ENCODE measurements at places on chromosomes 13 and 19.

GRCh38 chr13:49046002-49046401 is 70.3 kb downstream of the FNDC3A start:
- peaks cover 36% of the 10 kb centered on the region for H3K36me3 ChIP-seq
- H3K27me3 ChIP-seq = no peaks in the 10 kb centered on the region
- DNase-seq = no peak
- no peak overlapping the region for H3K4me3 ChIP-seq
- no peak overlapping the region for H3K27ac ChIP-seq
- peaks cover 10% of the 10 kb centered on the region for H3K4me1 ChIP-seq

GRCh38 chr13:90436697-90437096 is 910.8 kb upstream of the MIR17HG start:
- DNase-seq = no peak
- H3K27ac ChIP-seq = no peak overlapping the region
- H3K4me3 ChIP-seq = no peak overlapping the region
- no peaks in the 10 kb centered on the region for H3K27me3 ChIP-seq
- H3K4me1 ChIP-seq = no peaks in the 10 kb centered on the region
- no peaks in the 10 kb centered on the region for H3K36me3 ChIP-seq

DNA sequence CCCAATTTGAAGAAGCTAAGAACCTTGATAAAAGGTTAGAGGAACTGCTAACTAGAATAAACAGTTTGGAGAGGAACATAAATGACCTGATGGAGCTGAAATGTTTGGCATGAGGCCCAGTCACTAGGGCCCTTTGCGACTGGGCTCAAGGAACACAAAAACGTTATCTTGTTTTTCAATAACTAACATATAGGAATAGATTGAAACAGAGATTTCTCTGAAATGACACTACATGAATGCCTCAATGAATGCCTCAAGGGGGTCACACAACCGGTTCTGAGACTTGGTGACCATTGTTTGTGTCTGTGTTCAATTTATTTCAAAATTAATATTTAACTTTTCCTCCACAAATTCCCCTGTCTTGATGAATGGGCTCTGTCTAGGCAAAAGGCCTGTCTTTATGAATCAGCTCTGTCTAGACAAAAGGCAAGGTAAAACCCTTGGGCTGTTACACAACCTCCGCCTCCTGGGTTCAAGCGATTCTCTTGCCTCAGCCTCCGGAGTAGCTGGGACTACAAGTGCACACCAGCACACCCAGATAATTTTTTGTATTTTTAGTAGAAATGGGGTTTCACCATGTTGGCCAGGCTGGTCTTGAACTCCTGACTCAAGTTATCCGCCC is 932 bp upstream of the ZNF486 start:
- peaks cover 12% of the 10 kb centered on the region for H3K4me1 ChIP-seq
- H3K36me3 ChIP-seq = peaks cover 13% of the 10 kb centered on the region
- H3K27me3 ChIP-seq = no peaks in the 10 kb centered on the region
- no peak overlapping the region for H3K27ac ChIP-seq
- no peak overlapping the region for H3K4me3 ChIP-seq
- DNase-seq = no peak

DNA sequence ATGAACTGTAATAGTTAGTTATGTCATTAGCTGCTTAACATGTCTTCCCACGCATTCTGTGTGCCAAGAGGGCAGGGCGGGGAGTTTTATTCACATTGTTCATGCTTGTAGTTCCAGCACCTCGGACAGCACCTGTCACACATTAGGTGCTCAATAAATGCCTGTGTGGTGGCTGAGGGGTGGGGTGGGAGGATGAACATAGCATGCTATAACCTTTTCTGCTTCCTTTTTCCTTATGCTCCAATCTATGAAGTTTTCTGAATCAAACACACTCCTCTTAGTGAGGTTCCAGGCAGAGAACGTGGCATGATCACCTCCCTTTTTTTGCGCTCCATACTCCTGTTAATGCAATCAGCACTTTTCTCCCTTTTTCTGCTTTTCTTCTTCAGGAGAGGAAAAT is 15.8 kb upstream of the PTPRS start:
- H3K36me3 ChIP-seq = no peaks in the 10 kb centered on the region
- H3K4me1 ChIP-seq = no peaks in the 10 kb centered on the region
- no peak for DNase-seq

- H3K36me3 ChIP-seq = no peaks in the 10 kb centered on the region
- H3K27ac ChIP-seq = no peak overlapping the region
- no peaks in the 10 kb centered on the region for H3K4me1 ChIP-seq
- H3K4me3 ChIP-seq = no peak overlapping the region
- H3K27me3 ChIP-seq = no peaks in the 10 kb centered on the region
These were observed 162.0 kb downstream of the TM9SF2 start for GRCh38 chr13:99663185-99663825.

- H3K4me1 ChIP-seq = no peaks in the 10 kb centered on the region
- no peaks in the 10 kb centered on the region for H3K36me3 ChIP-seq
- H3K27ac ChIP-seq = no peak overlapping the region
- H3K27me3 ChIP-seq = peaks cover 1% of the 10 kb centered on the region
- H3K4me3 ChIP-seq = no peak overlapping the region
These were observed 136.1 kb upstream of the IRS2 start for GRCh38 chr13:109922518-109922917.

DNA sequence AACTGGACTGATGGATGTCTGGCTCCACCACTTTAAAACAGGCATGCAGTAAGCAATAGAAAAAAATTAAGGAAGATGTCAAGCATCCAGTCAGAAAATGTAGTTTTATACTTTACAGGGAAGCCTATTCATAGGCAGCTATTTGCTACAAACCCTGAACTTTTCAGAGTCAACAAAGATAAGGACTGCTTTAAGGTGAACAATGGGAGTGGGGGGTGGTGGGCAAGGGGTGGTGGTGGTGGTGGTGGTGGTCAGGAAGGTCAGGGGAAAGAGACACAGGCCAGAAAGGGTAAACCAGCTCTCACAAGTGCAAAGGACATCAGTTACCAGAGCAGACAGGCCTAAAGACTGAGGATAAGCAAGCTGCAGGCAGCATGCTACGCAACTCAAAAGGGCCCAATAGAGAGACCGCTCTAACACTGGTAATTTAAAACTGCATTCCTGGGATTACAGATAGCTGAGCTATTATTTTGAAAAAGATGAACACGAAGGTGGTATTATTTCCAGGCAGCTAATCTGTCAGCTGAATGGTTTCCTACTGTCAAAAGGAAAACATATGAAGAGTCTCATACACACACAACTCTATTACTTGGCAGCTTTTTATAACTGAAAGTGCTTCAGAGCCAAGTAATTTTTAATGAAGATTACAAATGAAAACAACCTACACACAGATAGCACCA is 14.8 kb downstream of the BRD4 start:
- H3K4me1 ChIP-seq = peaks cover 71% of the 10 kb centered on the region
- H3K4me3 ChIP-seq = peak overlapping the region; percentile 82
- peak overlapping the region; percentile 97 for H3K27ac ChIP-seq
- DNase-seq = no peak

DNA sequence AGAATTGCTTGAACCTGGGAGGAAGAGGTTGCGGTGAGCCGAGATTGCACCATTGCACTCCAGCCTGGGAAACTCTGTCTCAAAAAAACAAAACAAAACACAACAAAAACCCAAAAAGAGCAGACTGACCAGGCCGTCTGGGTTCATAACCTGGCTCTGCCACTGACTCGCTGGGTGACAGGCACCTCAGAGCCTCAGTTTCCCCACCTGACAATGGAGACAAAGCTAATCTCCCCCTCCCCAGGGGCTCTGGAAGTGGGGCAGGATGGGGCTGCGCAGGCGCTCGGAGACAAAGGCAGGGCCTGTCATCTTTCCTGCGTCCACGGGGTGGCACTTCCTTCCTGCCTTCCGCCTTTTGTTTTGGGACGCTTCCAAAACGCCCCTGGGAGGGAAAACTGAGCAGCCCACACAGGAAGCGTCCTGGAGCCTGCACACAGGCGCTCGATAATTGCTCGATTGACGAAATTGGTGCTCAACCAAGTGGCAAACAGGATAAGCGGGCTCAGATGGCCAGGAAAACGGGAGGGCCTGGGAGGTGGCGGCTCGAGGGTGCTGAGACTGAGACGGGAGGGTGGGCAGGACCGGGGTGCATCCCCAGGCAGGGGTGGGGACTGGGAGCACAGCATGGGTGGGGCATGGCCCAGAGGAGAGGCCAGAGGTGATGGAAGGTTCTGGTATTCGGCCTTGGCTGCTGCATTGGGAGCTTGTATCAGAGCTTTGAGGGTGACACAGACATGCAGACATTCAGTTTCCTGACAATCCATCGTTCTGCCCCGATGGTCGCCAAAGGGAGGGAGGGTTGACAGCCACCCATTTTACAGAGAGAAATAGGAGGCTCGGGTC is 17.8 kb downstream of the SPC24 start:
- no peak for DNase-seq
- H3K36me3 ChIP-seq = no peaks in the 10 kb centered on the region

- H3K27me3 ChIP-seq = no peaks in the 10 kb centered on the region
- no peaks in the 10 kb centered on the region for H3K4me1 ChIP-seq
- DNase-seq = no peak
- no peak overlapping the region for H3K27ac ChIP-seq
- no peaks in the 10 kb centered on the region for H3K36me3 ChIP-seq
- no peak overlapping the region for H3K4me3 ChIP-seq
These were observed 415.0 kb upstream of the SLITRK1 start for GRCh38 chr13:84297251-84297650.

GRCh38 chr13:33541456-33541855 is 255.9 kb upstream of the STARD13 start:
- H3K27me3 ChIP-seq = no peaks in the 10 kb centered on the region
- H3K36me3 ChIP-seq = peaks cover 5% of the 10 kb centered on the region
- peak overlapping the region; percentile 98 for H3K27ac ChIP-seq
- H3K4me1 ChIP-seq = peaks cover 22% of the 10 kb centered on the region
- no peak for DNase-seq

- peaks cover 29% of the 10 kb centered on the region for H3K36me3 ChIP-seq
- H3K4me3 ChIP-seq = peak overlapping the region; percentile 97
- no peaks in the 10 kb centered on the region for H3K27me3 ChIP-seq
- H3K4me1 ChIP-seq = peaks cover 39% of the 10 kb centered on the region
- DNase-seq = no peak
These were observed 23.4 kb upstream of the CEACAM21 start for GRCh38 chr19:41552558-41552957.

DNA sequence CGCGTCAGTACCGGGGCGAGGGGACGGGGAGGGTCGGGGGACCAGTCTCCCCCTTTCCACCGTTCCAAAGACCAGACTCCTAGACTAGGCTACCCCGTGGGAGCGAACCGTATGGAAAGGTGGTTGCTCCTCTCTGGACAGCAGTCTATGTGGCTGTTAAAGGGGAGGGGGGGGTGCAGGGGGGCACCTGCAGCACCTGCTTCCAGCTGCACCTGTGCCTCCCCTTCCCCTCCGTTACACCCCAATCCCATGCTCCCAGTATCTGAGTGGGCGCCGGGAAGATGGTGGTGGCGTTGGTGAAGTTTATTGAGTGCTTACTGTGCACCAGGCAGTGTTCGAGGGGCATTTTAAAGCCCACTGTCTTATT is 557 bp downstream of the ZNF524 start:
- no peak for DNase-seq
- H3K4me1 ChIP-seq = peaks cover 22% of the 10 kb centered on the region
- no peak overlapping the region for H3K27ac ChIP-seq
- peak overlapping the region; percentile 85 for H3K4me3 ChIP-seq
- H3K27me3 ChIP-seq = no peaks in the 10 kb centered on the region
- H3K36me3 ChIP-seq = peaks cover 24% of the 10 kb centered on the region

GRCh38 chr19:29397748-29398147 is 128.0 kb upstream of the VSTM2B start:
- no peak overlapping the region for H3K27ac ChIP-seq
- no peaks in the 10 kb centered on the region for H3K4me1 ChIP-seq
- H3K4me3 ChIP-seq = no peak overlapping the region
- no peaks in the 10 kb centered on the region for H3K36me3 ChIP-seq
- no peak for DNase-seq

DNA sequence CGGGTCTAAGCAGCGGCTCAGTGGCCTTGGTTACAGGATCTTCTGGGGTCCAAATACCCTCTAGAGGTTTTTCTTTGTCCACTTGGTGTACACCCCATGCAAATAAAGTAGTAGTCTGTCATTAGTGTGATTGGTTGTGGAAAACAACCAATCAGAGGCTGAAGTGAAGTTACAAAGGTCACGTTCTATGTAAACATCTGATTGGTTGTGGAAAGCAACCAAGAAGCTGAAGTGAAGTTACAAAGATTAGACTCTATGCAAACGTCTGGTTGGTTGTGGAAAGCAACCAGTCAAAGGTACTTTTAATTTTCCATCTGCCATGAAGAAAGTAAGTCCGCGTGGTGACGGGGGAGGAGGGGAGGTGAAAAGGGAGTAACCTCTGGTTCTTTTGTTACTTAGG is 790.9 kb downstream of the UQCRFS1 start:
- peaks cover 2% of the 10 kb centered on the region for H3K36me3 ChIP-seq
- no peaks in the 10 kb centered on the region for H3K27me3 ChIP-seq
- no peak overlapping the region for H3K27ac ChIP-seq
- no peak for DNase-seq

- H3K27me3 ChIP-seq = peaks cover 39% of the 10 kb centered on the region
- DNase-seq = no peak
- no peak overlapping the region for H3K27ac ChIP-seq
- no peak overlapping the region for H3K4me3 ChIP-seq
- peaks cover 13% of the 10 kb centered on the region for H3K4me1 ChIP-seq
These were observed 13.4 kb downstream of the TM6SF2 start for GRCh38 chr19:19259741-19260140.

DNA sequence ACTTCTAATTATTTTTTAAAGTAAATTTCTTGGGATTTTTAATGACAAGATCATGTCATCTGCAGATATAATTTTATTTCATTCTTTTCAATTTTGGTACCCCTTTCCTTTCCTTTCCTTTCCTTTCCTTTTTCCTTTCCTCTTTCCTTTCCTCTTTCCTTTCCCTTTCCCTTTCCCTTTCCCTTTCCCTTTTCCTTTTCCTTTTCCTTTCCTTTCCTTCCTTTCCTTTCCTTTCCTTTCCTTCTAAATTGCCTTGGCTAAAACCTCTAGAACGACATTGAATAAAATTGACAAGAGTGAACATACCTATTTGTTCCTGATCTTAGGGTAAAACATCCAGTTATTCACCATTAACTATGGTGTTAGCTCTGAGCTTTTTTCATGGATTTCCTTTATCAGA is 334.1 kb downstream of the NDFIP2 start:
- H3K27me3 ChIP-seq = no peaks in the 10 kb centered on the region
- no peaks in the 10 kb centered on the region for H3K36me3 ChIP-seq
- no peak overlapping the region for H3K27ac ChIP-seq
- no peak overlapping the region for H3K4me3 ChIP-seq

- peak overlapping the region; percentile 72 for H3K27ac ChIP-seq
- H3K36me3 ChIP-seq = peaks cover 21% of the 10 kb centered on the region
- H3K27me3 ChIP-seq = no peaks in the 10 kb centered on the region
- no peak for DNase-seq
These were observed 11.5 kb upstream of the ILF3 start for GRCh38 chr19:10642473-10643171.

DNA sequence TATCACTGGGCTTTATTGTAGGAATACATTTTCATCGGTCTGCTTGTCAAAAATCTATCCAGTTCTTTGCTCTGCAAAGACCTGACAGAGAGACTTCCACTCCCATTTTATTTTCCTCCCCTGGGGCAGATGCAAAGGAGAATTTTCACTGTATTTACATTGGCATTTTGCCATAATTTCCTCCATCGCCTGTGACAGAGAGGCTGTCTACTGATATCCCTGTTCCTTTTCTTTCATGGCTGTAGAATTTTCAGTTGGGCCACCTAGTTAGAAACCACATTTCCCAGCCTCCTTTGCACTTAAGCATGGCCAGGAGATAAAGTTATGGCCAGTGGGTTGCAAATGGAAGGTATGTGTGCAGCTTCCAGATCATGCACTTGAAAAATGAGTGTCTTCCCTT is 89.3 kb downstream of the NUFIP1 start:
- no peak overlapping the region for H3K4me3 ChIP-seq
- no peak for DNase-seq
- no peak overlapping the region for H3K27ac ChIP-seq
- peaks cover 15% of the 10 kb centered on the region for H3K27me3 ChIP-seq
